Nucleus accumbens (tissue), 56 donors: ENCODE measurements at places on chromosomes 12 and 14.

GRCh38 chr14:69696633-69697557 lies 70.0 kb upstream of the SRSF5 start:
- no peak for DNase-seq

DNA sequence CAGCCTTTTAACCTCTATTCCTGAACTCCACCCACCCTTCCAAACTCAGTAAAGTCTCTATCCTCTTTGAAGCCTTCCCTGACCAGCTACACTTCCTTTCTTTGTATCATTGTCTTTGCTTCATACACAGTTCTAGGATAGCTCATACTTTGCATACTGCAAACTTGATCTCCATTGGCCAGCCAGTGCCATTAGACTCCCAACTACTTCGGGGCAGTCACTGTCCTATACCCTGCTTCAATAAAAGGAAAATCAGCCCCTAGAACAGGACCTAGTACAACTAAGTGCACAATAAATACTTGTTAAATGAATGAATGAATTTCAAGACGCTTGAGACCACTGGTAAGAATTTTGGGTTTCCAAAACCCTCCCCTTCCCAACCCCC lies 521 bp upstream of the PIP4K2C start:
- no peak for DNase-seq

GRCh38 chr14:99651953-99652746 lies 7.2 kb downstream of the HHIPL1 start:
- DNase-seq: no peak

GRCh38 chr14:94581127-94581999 lies at the start of gene SERPINA5:
SERPINA5 (plus strand) TSS chr14:94581426; CDS start chr14:94587363, 5,937 bp downstream.
- DNase-seq: no peak

DNA sequence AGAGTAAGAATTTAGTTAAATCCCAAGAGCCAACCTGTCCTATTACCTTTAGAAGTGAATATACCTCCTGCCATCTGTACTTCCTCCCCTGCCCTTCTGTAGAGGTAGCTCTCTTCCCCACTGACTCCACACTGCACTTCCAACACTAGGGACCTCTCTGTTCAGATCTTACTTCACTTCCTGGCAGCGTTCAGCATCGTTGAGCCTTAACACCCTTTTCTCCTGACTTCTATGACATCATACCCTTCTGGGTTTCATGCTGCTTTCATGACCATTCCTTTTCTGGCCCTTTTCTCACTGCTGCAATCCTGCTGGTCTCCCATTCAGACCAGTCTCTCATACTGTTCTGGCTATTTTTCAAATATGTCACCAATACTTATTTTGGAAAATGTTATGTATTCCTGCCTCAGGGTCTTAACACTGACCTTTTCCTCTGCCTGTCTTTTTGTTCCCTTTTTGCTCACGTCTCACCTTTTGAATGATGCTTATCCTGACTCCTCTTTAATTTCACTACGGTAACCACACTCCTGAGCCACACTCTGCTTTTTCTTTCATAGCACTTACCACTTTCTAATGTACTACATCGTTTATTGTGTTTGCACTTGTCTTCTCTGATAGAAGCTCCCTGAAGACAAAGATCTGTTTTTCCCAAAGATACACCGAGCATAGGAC lies 67.6 kb downstream of the PLEKHA5 start:
- no peak for DNase-seq

GRCh38 chr12:3000548-3001275 lies 41.5 kb downstream of the TEAD4 start:
- DNase-seq: no peak

DNA sequence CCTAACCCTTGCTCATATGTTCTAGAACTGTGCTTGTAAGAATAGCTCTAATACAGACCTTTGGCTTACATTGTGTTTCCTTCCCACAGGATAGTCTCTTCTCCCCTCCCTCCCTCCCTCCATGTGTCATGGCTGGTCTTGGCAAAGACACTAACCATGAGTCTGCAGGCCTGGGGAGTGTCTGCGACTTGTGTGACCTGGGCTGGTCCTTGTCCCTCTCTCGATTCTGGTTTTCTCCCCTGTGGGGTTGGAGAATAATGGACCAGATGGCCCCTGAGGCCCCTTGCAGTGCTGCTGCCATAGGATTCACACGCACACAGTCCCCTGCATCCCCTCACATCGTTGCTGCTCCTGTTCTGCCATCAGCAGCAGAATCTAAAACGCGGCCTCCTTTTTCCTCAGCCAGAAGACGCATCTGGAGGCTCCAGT lies 30.3 kb downstream of the DEGS2 start:
- no peak for DNase-seq

DNA sequence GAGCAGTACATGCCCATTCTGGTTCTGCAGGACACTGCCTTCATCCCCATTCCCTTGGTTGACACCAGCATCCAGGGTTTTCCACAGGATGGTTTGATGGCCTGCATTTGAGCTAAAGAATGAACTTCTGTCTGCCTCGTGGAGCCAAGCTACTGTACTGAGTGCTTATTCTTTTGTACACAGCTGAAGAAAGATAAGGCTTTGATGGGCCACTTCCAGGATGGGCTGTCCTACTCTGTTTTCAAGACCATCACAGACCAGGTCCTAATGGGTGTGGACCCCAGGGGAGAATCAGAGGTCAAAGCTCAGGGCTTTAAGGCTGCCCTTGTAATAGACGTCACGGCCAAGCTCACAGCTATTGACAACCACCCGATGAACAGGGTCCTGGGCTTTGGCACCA lies 23.7 kb downstream of the BCL2L14 start:
- DNase-seq: no peak
